Hepatic stellate cell (primary cell): ENCODE measurements at places on chromosomes 5 and 9.

DNA sequence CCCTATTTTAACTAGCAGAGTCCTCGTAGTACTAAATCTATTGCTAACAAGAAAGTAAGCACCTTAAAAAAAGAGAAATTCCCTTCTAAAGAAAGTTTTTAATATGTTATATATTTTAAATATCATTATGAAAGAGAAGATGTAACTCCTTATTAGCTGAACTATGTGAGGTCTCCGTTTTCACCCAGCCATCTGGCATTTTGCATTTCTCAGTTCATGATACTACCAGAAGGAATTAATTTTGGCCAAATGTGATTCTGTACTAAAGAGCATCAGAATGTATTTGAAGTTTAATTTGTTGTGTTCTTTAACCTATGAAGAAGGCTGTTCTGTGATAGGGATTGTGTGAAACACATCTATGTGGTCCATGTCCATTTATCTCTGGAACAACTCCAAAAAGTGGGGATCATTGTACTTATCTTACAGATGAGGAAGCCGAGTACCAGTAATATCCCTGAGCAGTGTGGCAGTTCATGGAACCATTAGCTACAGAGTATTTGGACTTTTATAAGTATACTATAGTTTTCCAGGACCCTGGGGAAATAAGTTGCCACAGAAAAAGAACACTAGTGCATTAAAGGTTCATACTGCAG, 29.8 kb downstream of the TNFAIP8 start:
- no peak for DNase-seq

DNA sequence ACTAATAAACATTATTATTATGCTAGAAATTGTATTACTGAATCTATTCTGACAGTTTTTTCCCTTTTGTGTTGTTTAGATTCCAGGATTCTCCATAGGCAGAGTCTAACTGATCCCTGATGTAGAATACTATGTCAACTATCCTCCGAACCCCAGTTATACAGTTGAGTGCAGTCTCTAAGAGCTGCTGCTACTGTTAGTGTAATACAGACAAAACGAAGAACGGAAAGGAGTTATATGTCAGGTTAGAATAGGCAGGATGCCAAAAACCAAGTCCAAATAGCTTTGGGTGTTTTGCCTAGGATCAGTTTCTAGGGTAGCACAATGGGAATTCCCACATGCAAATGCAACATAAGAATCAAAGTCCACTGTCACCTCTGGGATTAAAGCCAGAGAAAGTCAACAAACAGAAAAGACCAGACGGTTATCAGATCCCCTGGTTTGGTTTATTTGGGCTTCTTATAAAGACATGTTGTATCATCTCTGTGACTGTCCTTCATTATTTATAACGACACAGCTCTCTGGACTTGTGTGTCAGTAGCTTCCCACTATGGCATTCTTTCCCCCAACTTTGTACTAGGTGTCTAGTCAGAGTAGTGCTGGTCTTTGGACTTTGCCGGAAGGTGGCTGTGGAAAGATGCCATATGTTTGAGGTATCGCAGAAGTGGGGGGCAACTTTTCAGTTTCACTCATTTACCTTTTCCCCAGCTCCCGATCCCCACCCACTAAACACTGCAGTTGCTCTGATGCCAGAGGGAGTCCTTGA, 14.9 kb upstream of the TMEM38B start:
- no peak for DNase-seq

DNA sequence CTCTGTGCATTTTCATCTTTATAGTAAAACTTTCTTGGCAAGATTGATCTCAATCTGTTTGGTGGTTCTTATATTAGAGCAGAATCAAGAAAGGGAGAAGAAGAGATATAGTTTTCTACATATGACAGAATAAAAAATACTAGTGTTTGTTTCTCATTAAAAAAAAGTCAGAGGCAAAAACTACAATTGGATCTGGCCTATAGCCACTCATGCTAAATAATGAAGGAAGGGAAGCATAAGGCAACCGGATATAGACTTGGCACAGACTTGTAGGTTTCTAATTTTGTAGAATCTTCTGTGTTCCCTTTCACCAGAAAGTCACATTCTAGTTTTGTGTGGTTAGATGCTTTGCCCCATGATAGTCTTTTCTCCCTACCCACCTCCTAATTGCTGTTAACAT, 306.2 kb downstream of the PIK3R1 start:
- DNase-seq: no peak

GRCh38 chr5:38167562-38167996, 90.8 kb upstream of the EGFLAM start:
- DNase-seq: no peak

DNA sequence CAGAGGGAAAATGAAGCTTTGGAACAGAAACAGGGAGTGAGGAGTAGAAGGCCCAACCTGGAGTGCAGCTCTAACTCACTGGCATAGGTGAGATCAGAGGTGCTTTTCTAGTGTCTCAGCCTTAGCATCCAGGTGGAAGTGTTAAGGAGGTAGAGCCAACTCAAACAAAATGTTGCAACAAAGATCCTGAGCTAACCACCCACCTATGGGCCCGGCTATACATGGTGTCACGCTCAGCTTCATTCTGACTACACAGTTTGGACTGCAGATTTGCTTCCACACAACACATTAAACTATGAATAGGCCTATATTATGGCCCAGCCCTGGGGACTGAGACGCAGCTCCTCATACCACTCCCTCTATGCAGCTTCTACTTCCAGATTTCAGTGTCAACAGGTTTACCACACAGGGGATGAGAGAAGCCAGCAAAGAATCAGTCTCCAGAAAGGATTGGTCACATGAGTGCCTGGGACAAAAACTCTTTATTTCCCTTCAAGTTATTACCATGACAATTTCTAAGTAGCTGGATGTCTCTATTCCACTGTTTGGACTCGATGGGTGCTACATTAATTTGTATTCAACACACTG, 9.0 kb downstream of the C5orf63 start:
- DNase-seq: no peak

- DNase-seq: no peak
These were observed 1.6 kb downstream of the IRX4 start for GRCh38 chr5:1881098-1881572.

DNA sequence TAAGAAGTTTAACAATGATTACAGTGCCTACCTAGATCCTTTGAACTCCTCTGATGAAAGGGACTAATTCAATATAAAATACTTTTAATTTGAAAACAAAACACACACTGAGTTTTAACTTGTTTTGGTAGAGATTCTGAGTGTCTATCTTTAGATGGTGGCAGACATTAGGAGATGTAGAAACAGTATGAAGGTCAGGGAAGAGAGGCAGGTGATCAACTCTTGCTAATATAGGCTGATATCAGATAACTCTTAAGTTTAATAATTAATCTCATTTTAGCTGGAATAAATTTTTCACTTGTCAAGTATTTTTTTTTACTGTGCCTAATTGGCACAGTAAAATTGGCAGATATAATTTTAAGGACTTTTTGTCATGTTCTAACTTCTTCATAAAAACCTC, 30.8 kb downstream of the POC5 start:
- DNase-seq: no peak

DNA sequence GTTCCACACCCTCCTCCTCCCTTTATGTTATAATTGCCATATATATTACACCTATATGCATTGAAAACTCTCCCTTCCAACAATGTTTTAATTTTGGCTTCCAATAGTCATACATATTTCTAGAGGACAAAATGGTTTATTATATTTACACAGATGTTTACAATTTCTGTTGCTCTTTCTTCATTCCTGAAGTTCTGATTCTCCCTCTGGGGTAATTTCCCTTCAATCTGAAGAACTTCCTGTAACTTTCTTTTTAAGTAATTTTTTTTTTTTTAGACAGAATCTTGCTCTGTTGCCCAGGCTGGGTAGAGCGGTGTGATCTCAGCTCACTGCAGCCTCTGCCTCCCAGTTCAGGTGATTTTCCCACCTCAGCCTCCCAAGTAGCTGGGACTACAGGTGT, 173.0 kb upstream of the MAP1B start:
- DNase-seq: no peak

GRCh38 chr5:174750711-174751110, 26.3 kb downstream of the MSX2 start:
- DNase-seq: no peak

- DNase-seq: no peak
These were observed 1.7 kb downstream of the FKBP15 start for GRCh38 chr9:113219186-113219936.

DNA sequence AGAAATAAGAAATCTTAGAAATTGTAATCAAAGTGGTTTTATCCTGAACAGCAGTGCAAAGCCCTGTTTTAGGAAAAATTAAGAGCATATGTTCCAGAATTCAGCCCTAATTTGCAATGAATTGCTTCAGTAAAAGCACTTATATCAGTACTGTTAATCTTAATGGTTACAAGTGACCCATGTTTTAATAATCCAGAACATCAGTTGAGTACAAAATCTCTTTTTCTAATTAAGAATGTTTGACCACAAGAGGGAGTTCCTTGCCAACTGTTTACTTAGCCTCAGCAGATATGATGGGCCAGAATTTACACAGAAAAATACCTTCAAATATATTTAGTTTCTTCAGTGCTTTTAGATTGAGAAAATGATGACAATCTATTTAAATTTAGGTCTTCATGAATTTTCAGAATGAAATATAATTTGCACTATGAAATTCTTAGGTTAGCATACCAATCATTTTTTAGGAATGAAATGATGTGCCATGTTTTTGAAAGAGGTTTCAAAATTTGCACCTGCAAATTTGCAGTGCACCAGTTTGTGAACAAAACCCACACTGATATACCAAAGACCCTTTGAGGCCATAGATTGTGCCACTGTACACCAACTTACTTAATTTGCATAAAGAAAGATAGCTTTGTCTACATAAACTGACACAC, 926.3 kb upstream of the ARRDC3 start:
- peak; percentile 13 for DNase-seq

DNA sequence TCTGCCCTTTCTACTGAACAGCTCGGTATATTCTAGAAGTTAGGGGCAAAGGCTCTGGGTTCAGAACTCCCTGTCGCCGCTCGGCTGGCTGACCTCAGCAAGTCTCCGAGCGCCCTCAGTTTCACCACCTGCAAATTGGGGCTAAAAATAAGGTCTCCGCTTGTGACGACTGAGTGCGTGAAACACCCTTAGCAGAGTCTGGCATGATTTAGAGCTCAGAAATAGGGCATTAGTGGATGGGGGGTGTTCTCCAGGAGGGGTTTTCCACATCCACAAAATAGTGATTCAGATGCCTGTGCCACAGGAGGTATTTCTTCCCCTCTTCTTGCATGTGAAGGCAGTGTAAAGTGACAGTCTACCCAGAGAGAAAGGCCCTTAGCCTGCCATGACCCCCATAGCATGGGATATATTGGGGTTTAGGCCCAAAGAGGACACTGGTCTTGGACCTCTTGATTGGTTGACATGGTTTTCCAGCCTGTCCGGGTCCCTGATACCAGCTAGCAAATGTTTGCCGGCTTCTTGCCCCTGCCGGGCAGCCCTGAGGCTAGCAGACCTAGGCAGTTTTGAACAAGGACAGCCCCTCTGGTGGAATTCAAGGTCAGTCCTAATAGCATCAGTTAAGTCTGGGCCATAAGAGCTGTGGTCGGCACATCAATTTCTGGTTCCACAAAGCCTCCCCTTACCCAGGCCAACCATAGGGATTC, 1.4 kb downstream of the ERGIC1 start:
- no peak for DNase-seq

- no peak for DNase-seq
These were observed 182.8 kb upstream of the SLC27A6 start for GRCh38 chr5:128782446-128782845.

DNA sequence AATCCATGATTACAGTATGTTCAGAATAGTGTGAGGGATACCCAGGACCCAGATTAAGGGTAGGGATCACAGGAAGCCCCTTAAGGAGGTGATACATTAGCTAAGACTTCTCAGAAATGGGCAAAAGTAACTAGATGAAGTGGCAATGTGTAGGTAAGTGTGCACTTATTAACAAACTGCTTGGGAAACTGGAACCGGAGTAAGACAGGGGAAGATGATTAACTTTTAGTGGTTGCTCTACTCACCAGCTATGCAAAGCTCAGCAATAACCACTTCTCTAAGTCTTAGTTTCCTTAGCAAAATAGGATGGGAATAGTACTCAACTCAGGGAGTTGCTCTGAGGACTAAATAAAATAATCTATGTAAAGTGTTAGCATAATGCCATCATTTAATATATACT, 182.2 kb downstream of the MCTP1 start:
- DNase-seq: no peak

DNA sequence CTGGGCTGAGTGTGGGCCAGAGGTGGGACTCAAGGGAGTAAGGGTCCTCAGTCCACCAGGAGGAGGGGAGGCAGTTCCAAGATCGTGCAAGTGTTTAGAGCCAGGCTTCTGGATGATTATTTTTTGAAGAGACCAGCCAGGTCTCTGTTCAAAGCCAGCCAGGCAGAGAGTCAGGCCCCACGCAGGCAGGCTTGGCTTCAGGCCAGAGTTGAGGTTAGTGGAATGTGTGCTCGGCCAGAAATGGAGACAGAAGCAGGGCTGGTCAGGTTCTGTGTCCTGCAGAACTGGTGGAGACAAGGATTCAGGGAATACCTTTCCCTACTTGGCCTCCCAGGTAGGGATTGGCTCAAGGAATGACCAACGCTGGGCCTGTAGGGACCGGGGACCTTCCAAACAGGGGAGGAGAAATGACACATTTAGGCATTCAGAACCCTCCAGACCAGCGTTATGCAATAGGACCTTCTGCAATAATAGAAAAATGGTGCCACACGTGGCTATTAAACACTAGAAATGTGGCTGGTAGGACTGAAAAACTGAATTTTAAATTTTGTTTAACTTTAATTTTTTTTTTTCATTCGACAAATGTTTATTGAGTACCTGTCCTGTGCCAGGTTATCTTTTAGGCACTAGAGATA, 106.2 kb downstream of the CMYA5 start:
- DNase-seq: no peak

DNA sequence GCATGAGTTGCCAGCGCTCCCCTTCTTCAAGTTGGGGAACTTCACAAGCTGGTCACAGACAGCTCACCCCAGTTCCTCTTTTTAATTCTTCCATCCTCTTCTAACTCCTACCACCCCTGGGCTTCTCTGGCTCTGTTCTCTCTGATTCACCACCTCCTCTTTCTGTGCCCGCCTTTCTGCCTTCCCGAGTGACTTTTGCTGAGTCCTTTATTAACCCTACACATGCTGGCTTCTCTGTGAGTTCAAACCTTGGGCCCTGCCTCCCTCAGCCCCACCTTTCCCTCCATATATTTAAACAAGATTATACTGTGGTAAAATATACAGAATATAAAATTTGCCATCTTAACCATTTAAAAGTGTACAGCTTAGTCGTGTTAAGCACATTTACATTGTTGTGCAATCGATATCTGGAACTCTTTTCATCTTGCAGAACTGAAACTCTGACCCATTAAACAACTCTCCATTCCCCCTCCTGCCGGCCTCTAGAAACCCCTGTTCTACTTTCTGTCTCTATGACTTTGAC, 32.0 kb downstream of the SLC46A2 start:
- DNase-seq: no peak
